ENCODE measurements at places on chromosomes 7 and 10. TPM values are rescaled to one million over a fixed set of nuclear protein-coding genes. Genes with fewer than 3 reads are reported as not detected.

Gene KAZALD1
- 12.7 TPM for total RNA-seq

Gene P4HA1
- 52.2 TPM for total RNA-seq

Gene C10orf105
- 0.06 TPM for total RNA-seq

Gene HOXA13
- not detected for total RNA-seq

Gene PTF1A
- not detected for total RNA-seq

Gene ZNF107
- 6.5 TPM for total RNA-seq

Gene OPALIN
- not detected for total RNA-seq

Gene RGR
- total RNA-seq: 1.6 TPM

Gene NOM1
- 30.6 TPM for total RNA-seq

Gene EPDR1
- total RNA-seq: 34.3 TPM

Gene MYPN
- total RNA-seq: 20.4 TPM

Gene PBLD
- 57.3 TPM for total RNA-seq

Gene PARD3
- total RNA-seq: 69.8 TPM

Gene VWA2
- total RNA-seq: 3.0 TPM

Gene ABI1
- 34.7 TPM for total RNA-seq

Gene UCMA
- not detected for total RNA-seq

Gene KCNH2
- 14.4 TPM for total RNA-seq

Gene JCAD
- 28.4 TPM for total RNA-seq

Gene PIP
- not detected for total RNA-seq

Gene CABCOCO1
- total RNA-seq: 1.4 TPM

Gene FGFR2
- total RNA-seq: 120 TPM

Gene CNTNAP2
- 41.5 TPM for total RNA-seq

Gene CFTR
- total RNA-seq: 0.99 TPM

Gene AGR3
- total RNA-seq: 1.1 TPM

Gene PYROXD2
- total RNA-seq: 17.6 TPM

Gene AKR1E2
- total RNA-seq: 24.2 TPM

Gene MMRN2
- 40.6 TPM for total RNA-seq

Gene KIAA1217
- total RNA-seq: 103 TPM
